ENCODE measurements at places on chromosomes 4 and X.
A peak's percentile ranks its signal among the peaks of the same experiment; 100 is the strongest.

DNA sequence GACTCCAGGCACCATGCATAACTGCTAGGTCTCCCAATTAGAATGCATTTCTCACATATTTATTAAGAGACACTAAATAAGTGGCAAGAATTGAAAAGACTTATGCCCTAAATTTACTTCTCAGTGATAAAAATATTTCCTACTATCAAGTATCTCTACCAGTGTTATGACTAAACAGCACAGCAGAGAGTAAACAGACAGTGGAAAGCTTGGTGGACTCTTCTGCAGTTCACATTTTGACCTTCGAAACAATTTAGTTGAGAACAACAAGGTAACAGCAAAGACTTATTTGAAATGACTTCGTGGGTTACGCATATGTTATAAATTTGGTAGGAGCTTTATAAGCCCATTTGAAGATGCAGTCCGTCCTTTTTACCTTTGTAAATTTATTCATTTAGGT lies 16.3 kb upstream of the MAML3 start:
- no peak for DNase-seq

GRCh38 chr4:174373821-174374220 lies 90.1 kb downstream of the CEP44 start:
- DNase-seq: no peak

DNA sequence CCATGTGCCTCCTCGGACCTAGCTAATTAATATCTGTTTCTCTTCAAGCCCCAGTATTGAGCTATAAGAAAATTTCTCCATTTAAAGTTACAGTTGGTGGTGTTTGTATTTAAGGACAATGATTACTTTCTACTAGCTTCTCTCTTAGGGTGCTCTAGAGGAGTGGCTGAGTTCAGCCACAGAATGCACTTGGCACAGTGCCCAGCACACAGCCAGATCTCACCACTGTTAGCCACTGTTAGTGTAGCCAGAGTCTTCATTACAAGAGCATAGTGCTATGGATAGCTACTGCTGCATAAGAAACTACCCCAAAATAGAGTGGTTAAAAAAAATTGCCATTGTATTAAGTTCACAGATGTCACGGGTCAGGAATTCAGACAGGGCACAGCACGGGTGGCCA lies 421.3 kb downstream of the BCOR start:
- no peak for DNase-seq

DNA sequence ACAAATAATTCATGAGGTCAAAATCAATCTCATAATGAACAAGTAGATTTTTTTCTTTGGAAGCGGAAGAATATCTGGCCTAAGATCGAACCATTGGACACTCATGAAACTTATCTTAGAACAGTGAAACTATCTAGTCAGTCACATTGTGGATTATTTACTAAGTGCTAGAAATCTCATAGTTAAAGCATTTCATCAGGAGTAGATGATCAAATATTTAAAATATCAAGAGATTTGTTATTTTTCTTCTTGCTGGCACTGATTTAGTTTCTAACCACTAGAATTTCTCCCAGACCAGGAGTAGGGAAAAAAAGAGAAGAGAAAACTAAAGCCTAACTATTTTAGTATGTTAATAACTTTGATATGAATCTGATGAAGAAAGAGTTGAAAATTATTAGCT lies 105.5 kb downstream of the SHROOM3 start:
- no peak for DNase-seq

- no peak for DNase-seq
Observed at GRCh38 chr4:94412019-94412657, 39.6 kb upstream of the PDLIM5 start.

GRCh38 chrX:55129361-55129760 lies 40.5 kb downstream of the PAGE2 start:
- no peak for DNase-seq

DNA sequence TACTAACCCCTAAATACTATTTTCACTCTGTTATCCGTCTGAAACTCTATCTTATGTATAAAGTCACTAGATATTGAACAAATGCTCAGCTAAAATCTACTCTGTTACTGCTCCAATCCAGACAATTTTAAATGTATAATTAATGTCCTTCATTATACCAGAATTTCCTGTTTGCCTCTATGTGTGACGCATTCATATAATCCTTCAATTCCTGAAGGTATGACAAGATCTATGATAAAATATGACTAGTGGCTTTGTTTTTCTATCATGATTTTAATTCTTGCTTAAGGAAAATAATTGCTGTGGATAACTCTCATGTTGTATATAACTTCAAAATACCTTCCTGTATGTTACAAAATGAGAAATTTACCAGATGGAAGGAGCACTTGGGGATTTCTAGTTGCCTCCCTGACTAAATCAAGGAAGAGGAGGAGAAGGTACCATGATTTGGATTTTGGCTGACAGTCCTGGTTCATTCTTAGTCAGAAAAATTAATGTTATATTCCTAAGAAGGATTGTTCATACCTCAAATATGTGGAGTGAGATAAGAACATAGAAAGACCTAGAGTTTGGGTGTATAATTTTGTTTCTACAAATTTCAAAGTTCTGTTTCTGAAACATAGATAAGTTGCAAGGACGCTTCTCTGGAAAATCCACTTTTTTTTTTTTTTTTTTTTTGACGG lies 4.9 kb downstream of the CXCL6 start:
- no peak for DNase-seq

- DNase-seq: no peak
Observed at GRCh38 chr4:80215449-80216052, 18.2 kb downstream of the PRDM8 start.

DNA sequence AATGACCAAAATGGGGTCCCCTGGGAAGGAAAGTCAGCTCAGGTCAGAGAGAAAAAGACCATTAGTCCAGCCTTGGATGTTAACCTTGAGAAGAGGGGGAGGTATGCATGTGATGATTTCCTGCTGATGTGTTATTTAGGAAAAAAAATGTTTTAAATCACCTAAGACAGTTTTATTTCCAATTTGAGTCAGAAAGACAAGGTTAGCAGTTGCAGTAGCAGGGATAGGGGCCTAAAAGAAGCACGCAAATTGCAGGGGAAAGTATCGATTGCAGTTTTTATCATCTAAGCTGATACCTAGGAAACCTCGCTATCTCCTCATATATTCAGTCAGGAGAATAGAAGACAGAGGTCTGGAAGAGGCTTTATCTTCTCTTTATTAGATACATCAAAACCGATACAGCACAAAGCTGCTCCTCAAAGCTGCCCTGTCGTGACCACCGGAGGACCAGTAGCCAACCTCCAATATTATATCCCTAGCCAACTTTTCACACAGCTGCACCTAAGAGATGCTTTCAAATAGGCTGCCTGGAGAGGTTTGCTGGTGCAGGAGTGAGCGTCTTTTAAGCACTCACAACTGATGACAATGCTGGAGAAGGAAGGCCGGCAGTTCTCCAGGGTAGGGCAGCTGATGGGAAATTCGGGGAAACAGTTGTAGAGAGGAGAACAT lies 289.4 kb downstream of the INPP4B start:
- DNase-seq: no peak

- no peak for DNase-seq
Observed at GRCh38 chr4:188661502-188661901, 522.3 kb downstream of the TRIML1 start.

- DNase-seq: no peak
Observed at GRCh38 chrX:100695302-100695701, 36.6 kb downstream of the SYTL4 start.

DNA sequence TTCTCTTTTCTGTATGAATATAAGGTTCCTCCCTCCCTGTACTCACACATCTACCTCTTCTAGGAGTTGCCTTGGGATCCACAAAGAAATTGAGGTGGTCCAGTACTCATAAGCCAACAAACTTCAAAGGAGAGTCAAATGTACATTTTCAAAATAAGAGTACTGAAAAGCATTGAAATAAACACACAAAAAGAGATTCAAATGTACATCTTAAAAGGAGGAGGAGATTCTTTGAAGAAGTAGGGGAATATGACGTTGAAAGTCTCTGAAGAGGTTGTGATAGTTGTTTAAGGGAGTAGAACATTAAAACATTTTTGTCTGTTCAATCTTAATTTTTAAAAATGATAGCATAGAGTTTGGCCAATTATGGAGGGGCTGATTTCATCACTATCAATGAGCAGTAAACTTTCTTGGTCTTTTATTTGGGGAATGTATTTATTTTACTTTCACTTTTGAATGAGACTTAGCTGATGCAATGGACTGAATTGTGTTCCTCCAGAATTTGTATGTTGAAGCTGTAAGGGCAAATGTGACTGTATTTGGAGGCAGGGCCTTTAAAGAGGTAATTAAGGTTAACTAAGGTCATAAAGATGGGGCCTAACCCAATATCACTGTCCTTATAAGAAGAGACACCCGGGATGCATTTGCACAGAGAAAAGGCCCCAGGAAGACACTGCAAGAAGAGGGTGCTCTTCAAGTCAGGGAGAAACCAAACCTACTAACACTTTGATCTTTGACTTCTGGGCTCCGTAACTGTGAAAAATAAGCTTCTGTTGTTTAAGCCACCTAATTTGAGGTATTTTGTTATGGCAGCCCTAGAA lies 226.3 kb upstream of the PGRMC2 start:
- DNase-seq: no peak

DNA sequence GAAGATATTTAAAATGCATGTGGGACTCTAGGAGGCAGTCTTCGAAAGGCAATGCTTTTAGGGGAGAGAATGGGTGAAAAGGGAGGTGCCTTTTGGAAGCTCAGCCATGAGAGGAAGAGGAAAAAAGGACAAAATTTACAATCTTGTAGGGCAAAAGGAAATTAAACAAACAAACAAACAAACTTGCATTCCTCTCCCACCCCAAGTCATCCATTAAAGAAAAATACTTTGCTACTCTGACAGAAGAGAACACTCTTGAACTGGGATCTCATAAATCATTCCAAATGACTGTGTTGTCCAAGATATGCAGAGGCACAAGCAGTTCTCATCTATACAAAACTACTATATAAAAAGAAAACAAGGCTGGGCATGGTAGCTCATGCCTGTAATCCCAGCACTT lies 46.7 kb downstream of the HELQ start:
- no peak for DNase-seq

GRCh38 chrX:131397891-131398290 lies 108.8 kb upstream of the IGSF1 start:
- no peak for DNase-seq

- no peak for DNase-seq
Observed at GRCh38 chr4:7903791-7904516, 35.7 kb downstream of the AFAP1 start.

GRCh38 chr4:40170588-40170987 lies 26.2 kb upstream of the RHOH start:
- DNase-seq: no peak

DNA sequence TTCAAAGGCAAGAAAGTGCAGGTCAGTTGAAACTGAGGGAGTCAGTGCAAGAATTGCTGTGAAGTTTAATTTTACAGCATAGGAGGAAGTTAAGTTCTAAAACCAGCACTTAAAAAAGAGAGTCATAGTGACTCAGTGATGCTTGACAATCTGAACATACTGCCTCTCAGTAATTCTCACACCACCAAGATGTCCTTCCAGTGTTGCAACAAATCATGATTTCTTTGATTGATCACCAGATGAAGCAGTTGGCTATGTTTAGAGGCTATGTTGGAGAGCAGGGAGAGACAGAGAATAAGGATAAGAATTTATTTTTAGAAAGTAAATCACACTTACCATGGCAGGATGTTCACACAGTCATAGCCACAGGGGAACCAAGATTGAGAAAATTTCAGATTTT lies 13.2 kb downstream of the TRIM2 start:
- DNase-seq: no peak

GRCh38 chrX:25976683-25977310 lies 161.3 kb upstream of the MAGEB18 start:
- no peak for DNase-seq

DNA sequence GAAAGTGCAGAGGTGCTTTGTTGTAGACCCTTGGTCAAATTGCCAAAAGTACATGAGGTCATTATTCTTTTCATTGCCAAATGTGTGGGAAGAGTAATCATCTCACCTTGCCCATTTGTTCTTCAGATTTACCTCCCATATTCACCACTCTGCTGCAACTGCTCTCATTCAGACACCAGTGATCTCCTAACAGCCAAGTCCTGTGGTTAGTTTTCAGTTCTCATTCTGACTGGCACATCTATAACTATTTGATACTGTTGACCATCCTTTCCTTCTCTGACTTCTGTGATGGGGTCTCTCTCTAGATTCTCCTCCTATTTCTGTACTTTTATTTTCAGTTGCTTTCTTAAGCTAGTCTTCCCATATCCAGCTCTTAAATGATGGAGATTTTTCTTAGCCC lies 39.8 kb downstream of the GRIA3 start:
- DNase-seq: no peak

DNA sequence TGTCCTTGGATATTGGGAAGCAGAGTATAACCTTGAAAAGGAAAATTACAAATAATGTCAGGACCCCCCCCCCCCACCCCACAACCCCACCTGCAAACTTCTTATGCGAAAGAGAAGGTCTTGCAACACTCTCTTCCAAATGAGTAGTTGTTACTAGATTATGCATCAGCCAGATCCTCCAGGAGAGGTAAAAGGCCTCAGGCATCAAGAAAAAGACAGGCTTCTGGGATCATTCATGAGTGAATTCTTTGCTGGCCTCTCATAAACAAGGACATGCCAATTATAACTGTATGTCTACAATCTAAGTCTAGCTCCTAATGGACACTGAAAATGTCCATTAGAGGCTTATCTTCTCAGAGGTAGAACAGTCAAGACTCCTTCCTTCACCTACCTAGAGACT lies 1443.3 kb downstream of the RAPGEF2 start:
- DNase-seq: no peak

DNA sequence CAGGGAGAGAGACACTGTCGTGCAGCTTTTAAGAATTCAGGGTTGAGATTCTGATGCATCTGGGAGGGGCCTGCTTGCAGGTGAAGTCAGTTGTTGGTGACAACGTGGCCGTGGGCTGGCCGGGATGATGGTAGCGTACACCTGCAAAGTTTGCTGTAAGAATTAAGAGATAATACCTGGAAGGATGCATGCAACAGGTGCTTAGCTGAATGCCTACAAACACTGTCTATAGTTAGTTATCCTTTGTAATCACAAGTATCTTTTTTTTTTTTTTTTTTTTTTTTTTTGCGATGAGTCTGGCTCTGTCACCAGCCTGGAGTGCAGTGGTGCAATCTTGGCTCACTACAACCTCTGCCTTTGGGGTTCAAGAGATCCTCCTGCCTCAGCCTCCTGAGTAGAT lies 259.6 kb downstream of the ASMT start:
- DNase-seq: no peak

DNA sequence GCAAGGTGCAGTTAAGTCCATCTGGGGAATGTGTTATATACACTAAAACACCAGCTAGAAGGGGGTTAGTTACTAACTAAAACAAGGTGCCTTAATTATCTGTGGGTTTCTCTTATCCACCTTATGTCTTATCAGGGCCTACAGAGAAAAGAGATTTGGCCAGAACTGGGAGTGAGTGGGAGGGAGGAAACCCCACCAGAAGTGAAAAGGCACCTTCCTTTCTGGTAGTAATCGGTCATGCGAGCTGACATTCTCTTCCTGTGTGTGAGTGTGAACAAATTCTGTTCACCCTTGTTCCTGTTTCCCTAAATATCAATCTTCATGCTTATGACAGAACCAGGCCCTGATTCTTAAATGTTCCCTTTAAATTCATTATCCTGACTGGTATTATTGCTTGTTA lies 43.5 kb downstream of the SRPX2 start:
- no peak for DNase-seq

GRCh38 chr4:53919535-53919934 lies 144.9 kb downstream of the CHIC2 start:
- peak; percentile 1 for DNase-seq

- no peak for DNase-seq
Observed at GRCh38 chr4:74628852-74629620, 165.3 kb downstream of the BTC start.

- no peak for DNase-seq
Observed at GRCh38 chr4:184103527-184104264, 114.0 kb downstream of the ENPP6 start.

GRCh38 chr4:173074501-173074946 lies 94.1 kb upstream of the GALNT7 start:
- DNase-seq: no peak

Measured in anterior cingulate cortex (tissue), 58 donors.